AG08396 (cell line): ENCODE measurements at places on chromosomes 11 and 22.

DNA sequence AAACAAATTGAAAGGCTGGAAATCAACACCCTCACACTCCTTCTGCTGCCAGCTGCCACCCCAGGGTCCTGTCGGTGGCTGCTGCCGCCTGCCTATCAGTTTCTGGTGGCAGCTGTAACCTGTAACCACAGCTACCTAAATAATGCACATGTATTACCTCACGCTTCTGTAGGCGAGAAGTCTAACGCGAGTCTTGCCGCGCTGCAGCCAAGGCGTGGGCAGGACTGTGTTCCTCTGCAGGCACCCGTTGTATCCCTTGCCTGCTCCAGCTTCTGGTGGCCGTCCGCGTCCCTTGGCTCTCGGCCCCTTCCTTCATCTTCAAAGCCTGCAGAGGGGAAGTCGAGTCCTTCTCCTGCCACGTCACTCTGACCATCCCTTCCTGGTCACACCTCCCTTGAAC lies 44.1 kb upstream of the GCAT start:
- no peak for DNase-seq

DNA sequence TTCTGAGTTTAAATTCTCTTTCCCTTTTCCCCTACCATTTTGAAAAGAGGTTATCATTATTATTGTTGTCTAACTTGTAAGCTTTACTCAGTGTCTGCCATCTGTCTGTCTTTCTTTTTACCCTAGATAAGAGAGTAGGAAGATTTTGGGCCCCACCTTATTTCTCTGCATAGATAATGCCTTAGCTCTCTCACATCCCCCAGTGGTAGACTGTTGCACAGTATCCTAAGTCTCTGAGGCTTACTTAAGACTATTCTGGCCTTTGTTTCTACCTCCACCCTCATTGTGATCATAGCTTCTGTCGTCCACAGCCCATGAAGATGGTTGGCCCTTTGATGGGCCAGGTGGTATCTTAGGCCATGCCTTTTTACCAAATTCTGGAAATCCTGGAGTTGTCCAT lies 3.6 kb upstream of the OR51L1 start:
- peak; percentile 2 for DNase-seq

- no peak for DNase-seq
These were observed 56.8 kb downstream of the SLC1A2 start for GRCh38 chr11:35362521-35362980.

- peak; percentile 21 for DNase-seq
These were observed 125.7 kb downstream of the DYNC2H1 start for GRCh38 chr11:103234974-103235373.
